ENCODE measurements at places on chromosomes 6 and 20. TPM values are rescaled to one million over a fixed set of nuclear protein-coding genes. Genes with fewer than 3 reads are reported as not detected.

The GSTA2 gene
- not detected for total RNA-seq

The PERP gene
- total RNA-seq, result 2.1 TPM

The PLN gene
- total RNA-seq, result not detected

The TUBB2B gene
- 0.28 TPM for total RNA-seq

DNA sequence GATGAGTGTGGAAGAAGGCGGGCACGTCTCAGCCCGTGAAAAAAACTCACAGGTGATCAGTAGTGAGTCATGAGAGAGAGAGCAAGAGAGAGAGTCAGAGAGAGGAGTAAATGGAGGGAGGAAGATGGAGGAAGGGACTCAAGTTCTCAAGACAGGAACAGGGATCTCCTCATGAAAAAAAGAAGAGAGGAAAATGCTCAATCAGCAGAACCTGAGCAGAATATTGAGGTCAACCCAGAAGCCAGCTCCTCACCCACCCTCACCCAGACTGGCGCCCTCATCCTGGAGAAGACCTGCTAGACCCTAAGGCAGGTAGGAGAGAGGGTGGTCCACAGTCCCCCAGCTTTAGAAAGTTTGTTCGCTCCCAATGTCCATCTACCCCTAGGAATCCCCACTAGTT is 4.8 kb downstream of the UBD start:
- DNase-seq, result no peak

GRCh38 chr6:168726312-168726856 is 285.4 kb downstream of the SMOC2 start:
- DNase-seq, result no peak

- no peak for DNase-seq
These were observed 6.2 kb downstream of the CEP250 start for GRCh38 chr20:35461620-35462019.

DNA sequence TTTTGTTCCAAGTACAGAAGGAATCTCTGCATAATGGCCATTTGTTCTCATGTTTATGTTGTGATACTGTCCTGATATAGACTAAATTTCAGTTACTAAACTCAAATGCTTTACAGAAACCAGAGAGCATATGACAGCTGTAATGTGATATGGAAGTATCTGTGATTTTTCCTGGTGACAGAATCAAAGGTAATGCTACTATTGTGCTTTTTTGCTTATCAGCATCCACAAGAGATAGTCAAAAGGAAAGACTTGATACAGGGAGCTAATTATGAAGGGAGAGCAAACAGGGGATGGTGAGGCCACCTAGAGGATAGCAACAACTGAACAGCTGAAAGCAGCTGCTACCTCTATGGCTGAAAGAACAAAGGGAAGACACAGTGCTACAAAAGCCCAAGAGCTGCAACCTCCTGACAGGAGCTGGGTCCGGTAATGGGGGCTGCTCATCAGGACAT is 181.4 kb downstream of the PHF3 start:
- DNase-seq, result no peak

DNA sequence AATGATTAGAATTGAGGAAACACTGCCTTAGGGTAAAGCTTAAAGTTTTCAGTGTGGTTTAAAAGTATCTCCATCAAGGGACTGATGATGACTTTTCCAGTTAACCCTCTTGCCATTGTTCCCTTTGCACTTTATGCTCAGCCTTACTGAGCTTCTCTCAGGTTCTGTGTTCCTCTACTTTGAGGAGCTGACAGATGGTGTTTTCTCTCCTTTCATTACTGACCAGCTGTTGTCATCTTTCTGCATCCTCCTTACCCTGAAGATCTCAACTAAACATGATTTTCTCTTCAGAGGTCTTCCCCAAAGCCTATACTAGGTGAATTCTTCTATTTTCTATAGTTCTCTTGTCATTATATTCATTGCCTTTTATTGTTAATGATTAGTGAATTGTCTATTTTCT is 475.6 kb upstream of the SYNCRIP start:
- DNase-seq, result no peak

DNA sequence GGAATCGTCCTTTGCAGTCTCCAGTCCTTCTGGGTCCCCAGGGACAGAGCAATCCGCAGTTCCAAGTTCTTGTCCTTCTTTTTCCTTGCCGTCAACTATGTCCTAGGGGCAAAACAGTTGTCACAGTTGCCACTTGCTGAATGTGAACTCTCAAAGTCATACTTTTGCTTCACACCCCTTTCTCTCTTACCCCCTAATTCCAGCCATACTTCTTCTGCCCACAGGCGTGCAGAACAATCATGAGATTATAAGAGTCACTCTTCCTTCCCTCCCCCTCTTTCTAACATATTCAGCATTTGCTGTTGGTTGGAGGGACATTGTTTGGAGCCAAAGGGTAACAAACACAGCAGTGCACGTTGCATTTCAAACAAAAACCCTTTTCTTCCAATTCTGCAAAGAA is 74.4 kb downstream of the BCAS1 start:
- no peak for DNase-seq

DNA sequence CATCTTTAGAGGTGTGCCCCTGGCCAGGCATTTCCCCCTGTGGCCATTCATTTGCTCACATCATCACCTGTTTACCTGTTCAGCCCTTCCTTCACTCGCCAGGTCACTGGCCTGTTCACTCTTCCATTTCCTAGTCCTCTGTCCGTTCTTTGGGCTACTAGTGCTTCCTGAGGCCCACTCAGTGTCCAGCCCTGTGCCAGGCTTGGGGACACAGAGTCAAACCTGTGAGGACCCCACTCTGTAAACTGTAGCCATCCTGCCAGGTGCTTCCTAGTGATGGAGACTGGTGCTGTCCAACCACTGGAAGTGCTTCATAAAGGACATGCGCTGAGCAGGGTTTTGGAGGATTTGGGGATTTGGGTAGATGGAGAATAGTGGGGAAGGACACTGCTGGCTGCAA is 3.5 kb downstream of the DLGAP4 start:
- DNase-seq, result no peak

- no peak for DNase-seq
These were observed 5.4 kb downstream of the FBXO30 start for GRCh38 chr6:145809211-145809610.

DNA sequence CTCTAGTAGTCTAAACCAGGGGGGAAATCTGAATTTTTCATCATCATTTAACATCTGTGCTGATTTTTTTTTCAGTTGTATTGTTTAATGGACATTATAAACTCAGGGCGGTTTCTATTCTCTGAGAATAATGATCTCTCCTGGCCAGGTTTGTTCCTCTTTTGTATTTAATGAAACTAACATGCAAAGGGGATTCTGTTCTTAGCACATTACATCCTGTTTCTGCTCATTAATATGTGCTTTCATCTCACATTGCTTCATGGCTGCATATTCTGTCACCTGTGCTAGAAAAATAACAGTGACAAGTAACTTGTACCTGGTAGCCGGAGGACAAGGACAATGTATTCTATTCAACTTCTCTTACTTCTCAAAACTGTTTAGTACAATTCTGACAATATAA is 806 bp downstream of the HLA-DOB start:
- no peak for DNase-seq

DNA sequence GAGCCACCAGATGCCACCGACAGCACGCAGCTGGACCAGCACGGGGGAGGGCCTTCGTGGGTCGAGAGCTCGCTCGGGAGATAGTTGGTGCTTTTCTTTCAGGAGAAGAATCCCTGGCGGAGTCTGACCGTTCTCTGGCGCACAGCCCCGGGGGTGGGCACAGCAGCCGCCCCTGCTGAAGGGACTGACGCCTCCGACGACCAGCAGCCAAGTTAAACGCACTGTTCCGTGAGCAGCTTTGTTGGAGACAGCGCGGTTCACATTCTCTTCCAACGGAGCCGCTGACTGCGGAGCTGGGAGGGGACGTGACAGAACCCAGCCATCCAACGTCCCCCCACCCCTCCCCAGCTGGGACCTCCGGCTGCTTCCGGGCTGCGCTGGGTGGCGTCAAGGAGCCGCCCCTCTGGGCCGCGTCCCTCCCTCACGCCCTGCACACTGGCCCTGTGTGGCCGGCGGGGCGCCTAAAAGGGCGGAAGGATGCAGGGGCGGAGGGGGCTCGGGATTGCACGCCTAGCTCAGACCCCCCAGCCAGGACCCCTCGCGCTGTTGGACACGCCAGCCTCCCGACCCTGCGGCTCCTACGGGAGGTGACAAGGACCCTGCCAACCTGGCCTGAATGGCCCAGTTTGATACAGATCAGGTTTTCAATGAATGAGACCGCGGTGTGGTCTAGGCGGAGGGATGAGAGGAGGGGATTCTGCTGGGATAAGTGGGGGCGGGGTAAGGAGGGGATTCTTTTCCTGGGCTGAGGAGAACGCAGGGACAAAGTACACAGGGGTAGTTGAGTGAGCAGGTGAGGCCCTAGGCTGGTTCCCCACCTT is 36.4 kb upstream of the KHDC1 start:
- no peak for DNase-seq

- no peak for DNase-seq
These were observed 17.1 kb downstream of the RANBP9 start for GRCh38 chr6:13694562-13694961.

- DNase-seq, result no peak
These were observed 7.9 kb upstream of the WFDC10A start for GRCh38 chr20:45621593-45621992.

GRCh38 chr6:106442395-106442794 is 81.9 kb downstream of the CRYBG1 start:
- no peak for DNase-seq

DNA sequence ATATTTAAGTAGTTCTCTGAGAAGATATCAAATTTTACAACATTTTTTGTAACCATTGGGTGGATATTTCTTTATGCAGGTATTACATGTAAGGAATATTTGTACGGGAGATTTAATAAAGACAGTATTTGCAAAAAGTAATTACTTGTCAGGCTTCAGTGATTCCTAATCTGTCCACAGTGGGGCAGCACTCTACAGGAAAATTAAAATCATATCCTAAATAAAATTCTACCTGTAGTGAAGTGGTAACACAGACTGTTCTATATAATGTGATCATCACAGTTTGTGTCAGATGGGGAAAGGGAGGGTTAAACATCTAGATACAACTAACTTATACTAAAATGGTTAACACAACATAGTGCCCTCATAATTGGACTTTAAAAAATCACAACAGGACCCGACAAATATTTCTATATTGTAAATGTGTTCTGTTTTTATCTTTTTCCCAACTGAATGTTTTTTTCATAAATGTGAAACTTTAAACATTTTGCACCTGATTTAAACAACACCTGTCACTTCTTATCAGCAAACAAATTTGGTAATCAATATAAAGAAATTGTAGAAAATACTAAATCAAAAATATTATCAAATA is 145.6 kb upstream of the MANEA start:
- no peak for DNase-seq

DNA sequence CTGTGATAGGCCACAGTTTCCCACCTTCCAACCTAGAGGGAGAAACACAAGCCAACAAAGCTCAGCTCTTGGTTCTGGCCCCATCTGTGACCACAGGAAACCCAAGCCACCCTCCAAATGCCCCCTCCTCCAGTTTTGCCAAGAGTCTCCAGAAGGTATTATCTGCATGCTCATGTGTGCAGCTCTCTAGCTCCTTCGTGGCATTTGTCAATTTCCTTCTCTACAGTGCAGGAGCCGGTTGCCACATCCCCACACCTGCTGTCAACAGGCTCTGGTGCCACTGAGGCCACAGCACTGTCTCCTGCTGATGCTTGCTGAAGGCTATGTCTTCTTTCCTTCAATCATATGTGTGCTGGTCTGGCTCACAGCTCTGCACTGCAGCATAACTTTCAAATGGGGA is 177.2 kb downstream of the CLIC5 start:
- no peak for DNase-seq
